ENCODE measurements at places on chromosomes 2 and 18.

GRCh38 chr2:199851501-199851810, 464 bp upstream of the FTCDNL1 start:
- DNase-seq = no peak

DNA sequence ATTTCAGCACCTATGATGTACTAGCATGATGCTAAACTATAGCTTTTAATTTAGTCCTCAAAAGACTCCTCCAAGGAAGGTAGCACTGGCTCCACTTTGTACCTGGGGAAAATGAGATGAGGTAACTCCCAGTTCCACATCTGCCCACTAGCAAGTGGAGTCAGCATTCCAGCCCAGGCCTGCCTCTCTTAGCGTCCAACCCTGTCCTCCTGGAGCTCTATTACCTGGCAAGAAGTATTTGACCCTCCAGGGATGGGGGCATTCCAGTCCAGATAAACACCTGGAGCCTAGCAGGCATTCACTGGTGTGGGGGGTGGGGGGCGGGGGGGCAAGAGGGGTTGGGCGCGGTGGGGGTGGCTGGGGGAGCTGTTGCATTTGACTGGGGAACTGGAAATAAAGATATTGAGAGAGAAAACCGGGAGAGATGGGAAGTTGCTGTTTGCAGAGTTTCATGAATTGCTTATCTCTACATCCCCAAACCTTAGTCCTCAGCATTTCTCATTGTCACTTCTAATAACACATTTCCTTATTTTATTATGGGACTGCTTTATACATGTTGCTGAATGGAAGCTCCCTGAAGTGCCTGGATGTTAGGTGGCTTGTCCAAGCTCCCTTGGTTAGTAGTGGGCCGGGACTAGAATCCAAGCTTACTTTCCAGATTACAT, 22.0 kb upstream of the FZD5 start:
- DNase-seq = no peak

DNA sequence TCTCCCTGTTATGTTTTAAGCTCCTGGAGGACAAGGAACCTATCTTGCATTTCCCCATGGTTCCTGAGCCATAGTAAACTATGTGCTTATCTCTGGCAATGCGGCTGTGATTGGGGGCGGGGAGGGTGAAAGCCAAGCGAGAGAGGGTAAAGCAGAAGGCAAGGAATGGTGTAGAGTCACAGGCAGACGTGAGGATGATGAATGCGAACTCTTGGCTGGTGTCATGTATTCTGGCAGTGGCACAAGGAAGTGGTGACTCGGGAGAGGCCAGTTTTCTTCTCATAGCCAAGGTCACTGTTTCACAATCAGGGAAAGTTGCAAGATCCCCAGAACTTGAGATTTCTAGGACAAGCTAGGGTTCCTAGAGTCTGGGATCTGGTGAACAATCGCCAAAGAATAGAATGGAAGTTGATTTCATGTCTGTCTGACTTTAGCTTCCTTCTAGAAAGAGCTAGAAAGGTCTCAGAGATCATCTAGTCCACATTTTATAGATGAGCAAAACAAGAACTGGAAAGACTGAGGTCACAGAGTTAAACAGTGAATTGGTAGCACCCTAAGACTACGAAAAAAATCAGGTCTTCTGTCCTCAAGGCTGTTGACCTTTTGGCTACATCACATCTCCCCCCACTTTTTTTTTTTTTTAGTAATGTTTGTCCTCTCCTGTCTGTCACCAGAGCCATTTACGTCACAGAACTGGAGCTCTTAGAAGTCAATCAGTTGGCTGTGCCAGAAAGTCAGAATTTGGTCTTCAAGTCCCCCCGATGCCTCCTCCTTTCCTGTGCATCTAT, 137.0 kb downstream of the BCL11A start:
- DNase-seq = no peak

DNA sequence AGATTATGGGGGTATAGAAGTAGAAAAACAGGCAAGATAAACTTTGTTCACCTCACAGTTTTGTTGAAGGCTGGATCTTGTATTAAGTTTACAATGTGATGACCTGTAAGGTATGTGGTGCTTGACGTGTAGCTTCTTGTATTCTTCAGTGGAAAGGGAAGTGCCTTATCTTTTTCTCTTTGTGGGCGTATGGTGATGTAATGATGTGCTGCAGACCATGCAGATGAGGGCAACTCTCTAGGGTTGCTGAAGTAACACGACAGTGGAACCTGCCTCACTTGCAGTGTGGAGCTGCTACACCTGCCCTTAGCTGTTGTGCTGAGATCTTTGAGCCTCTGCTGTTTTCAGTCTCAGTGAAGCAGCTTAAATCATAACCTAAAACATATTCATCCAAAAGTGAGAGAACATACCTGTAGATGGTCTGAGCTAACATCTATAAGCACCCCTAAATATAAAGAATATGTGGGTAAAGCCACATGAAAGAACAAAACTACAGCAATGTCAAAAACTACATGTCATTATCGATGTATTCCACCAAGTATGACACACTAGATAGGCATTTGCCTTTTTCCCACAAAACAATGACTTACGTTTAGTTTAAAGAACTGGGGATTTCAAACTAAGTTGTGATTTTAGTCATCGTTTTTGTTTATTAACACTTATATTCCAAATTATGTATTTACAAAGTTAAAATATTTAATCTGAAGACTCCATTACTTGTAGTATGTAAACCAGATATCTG, 1144.1 kb downstream of the CNTNAP5 start:
- DNase-seq = no peak

DNA sequence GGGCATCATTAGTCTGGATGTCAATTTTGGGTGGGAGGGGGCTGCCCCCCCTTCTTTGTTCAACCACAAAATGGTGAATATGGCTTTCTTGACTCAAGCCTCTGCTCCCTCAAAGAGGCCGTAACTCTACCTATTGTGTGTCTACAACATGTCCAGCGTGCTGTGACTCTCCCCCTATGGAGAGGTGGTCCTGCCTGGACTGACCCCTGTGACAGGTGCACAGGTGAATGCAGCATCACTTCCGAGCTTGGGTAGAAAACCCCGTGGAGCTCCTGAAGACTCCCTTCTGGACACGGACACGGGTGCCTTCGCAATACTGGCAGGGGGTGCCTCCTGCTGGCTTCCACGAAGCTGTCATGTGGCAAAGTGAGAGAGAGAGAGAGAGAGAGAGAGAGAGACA, 397.8 kb downstream of the GALR1 start:
- no peak for DNase-seq

GRCh38 chr2:207248702-207249377, 83.1 kb upstream of the KLF7 start:
- DNase-seq = no peak

- no peak for DNase-seq
Observed at GRCh38 chr2:22450831-22451230, 934.1 kb upstream of the KLHL29 start.

GRCh38 chr2:74072565-74072964, 75.1 kb downstream of the BOLA3 start:
- no peak for DNase-seq

DNA sequence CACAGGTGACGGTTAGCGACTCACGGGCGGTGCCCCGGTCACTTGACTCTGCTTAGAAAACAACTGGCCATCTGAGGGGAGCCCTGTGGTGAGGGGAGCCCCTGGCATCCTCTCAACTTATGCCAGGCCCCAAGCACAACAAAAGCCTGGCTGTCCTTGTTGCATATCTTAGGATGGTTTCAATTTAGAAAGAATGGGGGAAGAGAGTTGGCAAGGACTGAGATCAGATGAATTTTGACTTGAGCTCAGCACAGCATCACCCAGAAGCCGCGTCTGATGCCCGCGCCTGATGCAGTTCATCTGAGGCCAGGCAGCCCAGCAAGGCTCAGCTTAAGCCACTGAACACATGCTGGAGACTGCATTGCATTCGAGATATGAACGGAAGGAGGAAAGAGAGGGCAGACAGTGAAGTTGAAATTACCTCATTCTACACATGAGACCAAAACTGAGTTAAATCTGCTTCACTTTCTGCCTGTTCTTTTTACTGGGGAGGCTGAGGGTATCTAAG, 36.8 kb downstream of the MYT1L start:
- no peak for DNase-seq

DNA sequence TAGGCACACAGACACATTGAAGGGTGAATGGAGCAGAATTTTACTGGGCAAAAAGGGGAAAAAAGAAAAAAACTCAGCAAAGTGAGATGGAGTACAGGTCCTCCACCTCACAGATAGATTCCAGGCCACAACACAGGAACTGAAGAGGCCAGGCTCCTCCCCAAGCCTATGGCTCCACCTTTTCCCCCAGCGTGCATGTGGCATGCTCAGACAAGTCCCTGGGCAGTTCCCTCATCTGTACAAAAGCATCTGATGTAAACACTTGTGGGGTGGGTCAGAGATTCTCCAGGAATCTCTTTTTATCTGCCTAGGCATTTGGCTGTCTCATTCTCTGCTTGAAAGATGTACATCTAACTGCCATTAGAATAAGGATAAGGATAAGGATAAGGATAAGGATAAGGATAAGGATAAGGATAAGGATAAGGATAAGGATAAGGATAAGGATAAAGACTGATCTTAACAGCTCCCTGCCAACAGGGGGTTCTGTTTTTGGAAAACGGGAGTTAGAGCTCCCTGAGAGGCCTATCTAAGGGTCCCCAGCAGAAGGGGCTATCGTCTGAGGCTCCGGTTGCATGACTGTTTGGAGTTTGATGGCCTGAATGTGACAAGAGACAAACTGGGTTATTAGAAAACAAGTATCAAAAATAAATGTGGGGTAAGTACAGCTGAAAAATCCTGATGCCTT, 17.2 kb upstream of the ASXL3 start:
- DNase-seq = no peak

DNA sequence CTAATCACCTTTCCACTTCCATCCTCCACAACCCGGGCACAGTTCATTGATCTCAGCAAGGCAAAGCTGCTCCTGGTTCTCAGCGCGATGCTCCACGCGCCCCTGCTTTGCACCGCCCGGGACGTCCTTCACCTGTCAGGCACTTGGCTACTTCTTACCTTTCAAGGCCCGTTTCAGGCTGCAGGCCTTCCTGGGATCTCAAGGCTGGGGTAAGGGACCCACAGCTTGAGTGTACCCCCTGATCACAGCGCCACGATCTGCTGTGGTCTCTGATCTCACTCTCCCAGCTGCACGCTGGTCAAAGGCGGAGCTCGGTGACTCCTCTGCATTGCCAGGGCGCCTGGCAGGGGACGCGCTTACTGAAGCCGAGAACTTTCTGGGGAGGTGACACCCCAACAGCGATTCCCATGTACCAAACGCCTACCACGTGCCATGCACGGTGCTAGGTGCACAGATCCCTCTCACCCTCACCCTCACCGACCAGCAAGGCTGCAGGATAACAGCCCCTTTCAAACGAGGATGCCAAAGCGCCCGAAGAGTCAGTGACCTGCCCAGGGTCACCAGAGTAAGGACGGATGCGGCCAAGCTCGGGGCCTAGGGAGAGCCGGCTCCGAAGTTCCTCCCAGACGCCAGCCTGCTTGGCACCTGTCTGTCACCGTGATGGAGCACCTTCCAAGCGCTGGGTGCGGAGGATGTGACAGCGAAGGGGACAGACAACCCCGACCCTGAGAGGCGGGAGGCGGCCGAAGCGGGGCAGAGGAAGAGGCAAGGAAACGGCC, 818 bp downstream of the ITGB1BP1 start:
- DNase-seq = peak; percentile 42

DNA sequence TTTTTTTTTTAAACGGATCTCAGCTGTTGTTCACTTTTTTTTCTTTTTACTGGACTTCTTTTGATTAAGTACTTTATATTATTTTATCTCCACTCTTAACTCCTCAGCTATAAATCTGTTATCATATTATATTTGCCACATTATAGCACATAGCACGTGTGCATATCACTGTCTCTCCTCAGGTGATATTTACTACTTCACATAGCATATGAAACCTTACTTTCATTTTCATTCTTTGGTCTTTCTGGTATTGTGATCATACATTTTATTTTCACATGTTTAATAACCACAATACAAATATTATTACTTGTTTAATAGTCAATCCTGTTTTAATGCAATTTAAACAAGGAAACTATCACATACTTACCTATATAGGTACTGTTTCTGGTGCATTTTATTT, 993.1 kb upstream of the TMEFF2 start:
- no peak for DNase-seq
